Stimulated activated CD4-positive, alpha-beta T cell treated with anti-CD3 and anti-CD28 coated beads, Interleukin-2, amount 100 ng/mL, for 24 hours (primary cell): ENCODE measurements at places on chromosomes 1 and 21.

DNA sequence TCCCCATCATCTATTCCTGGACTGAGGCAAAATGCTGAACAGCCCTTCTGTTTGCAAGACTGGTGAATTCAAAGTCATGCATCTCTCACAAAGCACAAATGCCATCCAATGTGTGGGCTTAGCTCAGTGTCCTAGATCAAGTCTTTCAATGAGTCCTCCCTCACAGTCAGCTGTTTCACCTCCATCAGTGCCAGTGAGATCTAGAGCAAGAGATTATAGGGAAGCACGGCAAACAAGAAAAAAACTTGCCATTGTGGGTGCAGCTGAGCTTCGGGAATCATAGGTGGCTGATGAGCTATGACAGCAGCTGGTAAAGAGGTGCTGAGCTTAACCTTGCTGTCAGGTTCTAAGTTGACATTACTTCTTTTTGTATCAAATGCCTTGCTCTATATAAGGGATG is 130.2 kb downstream of the LMX1A start:
- DNase-seq, result no peak

GRCh38 chr1:150534002-150534401 is 15.2 kb upstream of the ADAMTSL4 start:
- no peak for DNase-seq

GRCh38 chr1:57799490-57800115 is 375.7 kb upstream of the DAB1 start:
- DNase-seq, result no peak

DNA sequence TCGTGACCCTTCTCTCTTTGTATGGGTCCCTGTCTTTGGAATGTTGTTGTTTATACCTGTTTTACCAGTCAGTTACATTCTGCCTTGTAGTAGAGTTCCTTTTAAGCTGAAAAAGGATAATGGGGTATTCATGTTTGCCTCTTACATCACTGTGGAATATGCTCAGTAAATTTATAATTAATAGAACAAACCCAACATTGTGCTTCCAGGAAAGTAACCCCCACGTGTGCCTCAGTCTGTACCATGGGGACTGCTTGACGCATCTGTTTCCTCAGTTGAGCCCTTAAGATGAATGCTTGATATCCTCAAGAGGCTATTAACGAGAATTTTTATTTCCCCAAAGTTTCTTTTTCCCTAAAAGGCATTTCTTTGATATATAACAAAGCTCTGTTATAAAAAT is 73.4 kb downstream of the ST6GALNAC3 start:
- no peak for DNase-seq

GRCh38 chr1:43529206-43529731 is 1.4 kb upstream of the PTPRF start:
- DNase-seq, result peak; percentile 87

DNA sequence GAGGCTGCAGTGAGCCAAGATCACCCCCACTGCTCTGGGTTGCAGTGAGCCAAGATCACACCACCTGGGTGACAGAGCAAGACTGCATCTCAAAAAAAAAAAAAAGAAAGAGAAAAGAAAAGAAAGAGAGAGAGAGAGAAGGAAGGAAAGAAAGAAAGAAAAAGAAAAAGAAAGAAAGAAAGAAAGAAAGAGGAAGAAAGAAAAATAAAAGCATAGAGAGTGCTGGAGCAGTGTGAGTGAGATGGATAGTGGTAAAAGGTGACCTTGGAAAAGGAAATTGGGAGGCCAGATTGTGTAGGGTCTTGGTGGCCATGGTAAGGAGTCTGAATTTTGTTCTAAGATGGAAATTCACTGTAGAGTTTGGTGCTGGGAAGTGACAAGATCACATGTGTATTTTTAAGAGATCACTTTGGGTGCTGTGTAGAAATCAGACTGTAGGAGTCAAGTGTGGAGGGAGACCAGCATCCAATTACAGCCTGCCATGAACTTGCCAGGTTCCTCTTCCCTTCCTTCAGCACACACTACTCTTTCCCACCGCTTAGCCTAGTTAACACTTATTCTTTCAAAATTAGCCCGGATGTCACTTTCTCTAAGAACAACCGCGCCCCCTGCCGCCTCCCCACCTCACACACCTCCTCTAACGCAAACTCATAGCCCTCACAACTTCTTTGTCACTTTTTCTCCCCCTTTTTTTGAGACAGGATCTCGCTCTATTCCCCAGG is 17.9 kb downstream of the MTX1 start:
- peak; percentile 83 for DNase-seq

- no peak for DNase-seq
Measured at GRCh38 chr1:198498881-198499280, 41.6 kb downstream of the ATP6V1G3 start.

GRCh38 chr1:37562984-37563383 is 6.2 kb downstream of the DNALI1 start:
- no peak for DNase-seq
